ENCODE measurements at places on chromosomes 12 and 14.

DNA sequence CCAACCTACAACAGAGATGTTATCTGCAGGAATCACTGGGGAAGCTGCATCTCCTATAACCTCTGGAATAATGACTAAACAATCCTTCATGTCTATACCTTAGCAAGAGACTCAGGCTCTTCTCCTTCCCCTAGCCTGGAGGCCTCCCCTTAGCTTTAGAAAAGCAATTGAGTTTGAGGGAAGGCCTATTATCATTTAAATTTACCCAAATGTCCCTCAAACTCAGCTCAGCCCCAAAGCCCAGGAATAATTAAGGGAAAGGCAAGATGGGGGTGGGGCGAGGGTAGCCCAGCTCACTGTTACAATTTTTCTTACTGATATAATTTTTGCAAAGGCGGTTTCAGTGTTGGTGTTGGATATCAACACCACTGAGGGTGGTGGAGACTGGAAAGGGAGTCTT lies 151.4 kb upstream of the EEA1 start:
- no peak for DNase-seq

DNA sequence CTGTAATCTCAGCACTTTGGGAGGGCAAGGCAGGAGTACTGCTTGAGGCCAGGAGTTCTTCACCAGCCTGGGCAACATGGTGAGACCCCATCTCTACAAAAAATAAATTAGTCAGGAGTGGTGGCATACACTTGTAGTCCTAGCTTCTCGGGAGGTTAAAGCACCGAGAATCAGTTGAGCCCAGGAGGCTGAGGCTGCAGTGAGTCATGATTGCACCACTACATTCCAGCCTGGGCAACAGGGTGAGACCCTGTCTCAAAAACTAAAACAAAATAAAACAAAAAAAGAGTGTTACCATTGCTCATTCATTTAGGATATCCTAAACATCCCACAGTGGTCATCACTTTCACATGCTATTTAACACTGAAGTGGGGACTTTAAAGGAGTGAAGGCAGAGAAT lies 7.8 kb downstream of the NEK9 start:
- no peak for DNase-seq

- no peak for DNase-seq
Observed at GRCh38 chr14:67426161-67426560, 14.2 kb upstream of the PLEK2 start.

DNA sequence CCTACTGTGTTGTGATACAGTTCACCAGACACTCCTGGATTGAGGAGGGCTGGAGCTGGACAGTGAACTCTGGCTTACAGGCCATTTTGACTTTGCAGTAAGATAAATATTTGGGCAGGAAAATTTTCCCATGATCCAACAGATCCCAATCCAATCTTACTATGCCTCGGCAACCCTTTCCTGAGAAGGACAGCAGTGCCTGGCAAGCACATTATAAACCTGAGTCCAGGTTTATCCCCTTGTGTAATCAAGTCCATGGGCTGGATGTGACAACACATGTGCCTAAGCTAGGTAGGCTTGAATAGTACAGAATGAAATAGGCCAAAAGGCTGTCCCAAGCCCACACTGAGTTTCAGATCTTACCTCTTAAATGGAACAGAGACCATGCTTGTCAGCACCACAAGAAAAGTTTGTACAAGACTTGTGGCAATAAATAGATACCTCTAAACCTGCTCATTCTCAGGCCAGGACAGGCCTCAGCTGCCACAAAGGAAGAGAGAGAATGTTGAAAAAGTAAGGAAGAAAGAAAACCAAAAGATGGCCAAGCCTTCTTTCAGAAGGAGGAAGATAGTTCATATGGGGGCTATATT lies 34.9 kb downstream of the CREBL2 start:
- no peak for DNase-seq

GRCh38 chr12:14845350-14845750 lies 2.0 kb upstream of the ART4 start:
- DNase-seq: no peak

DNA sequence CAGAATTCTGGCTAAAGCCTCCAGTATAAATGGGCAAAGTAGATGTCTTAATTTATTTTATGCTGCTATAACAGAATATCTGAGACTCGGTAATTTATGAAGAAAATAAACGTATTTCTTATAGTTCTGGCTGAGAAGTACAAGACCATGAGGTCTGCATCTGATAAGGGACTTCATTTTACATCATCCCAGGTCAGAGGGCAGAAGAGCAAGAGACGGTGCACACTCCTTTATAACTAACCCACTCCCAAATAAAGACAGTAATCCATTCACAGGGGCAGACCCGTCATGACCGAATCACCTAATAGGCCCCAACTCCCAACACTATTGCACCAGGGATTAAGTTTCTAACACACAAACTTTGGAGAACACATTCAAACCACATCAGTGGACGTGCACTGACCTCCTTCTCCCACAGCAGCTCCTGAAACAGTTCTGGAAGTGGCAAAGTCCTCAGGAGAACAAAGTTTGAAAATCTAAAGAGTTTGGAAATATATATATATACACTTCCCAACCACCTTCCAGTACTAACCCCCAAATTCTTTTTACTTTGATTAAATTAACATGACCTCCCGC lies 116.5 kb downstream of the MED13L start:
- DNase-seq: no peak

DNA sequence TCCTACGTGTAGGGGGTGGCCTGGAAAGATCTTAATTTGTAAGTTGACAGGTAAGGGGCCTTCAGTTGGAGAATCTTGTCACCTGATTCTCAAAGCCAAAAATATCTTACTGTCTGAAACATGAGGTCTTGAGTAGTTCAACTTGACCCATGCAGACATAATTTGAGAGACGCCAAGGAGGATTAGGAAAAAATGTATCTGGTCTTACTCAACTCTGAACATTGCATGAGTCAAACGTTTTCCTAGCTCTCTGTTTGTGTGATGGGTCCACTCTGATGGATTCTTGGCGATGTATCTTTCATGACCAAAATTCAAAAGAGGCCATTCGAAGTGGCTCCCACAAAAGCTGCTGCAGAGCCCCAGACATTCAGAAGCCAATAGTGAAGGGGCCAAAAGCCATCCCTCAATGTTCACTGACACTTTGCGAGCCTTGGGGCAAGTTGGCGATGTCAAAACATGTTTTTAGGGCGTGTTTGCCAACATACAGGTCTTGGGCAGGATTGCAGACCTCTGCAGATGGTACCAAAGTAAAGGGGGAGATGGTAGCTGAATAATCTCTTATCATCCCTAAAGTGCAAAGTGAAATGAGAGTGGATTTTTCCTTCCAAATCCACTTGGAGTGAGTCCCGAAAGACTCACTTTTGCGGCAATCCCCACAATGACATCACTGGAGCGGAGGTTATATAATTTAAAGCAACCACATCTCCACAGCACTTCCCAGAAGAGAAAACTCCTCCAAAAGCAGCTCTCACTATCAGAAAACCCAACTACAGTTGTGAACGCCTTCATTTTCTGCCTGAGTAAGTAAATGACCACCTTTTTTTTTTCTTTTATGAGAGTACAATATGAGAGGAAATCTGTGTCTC lies at the start of gene BDKRB1:
Gene BDKRB1, plus strand, starts transcription at position 710 of the 866 bp plus-strand sequence. CDS start 7,473 bp downstream, outside the sequence.
- DNase-seq: no peak

GRCh38 chr12:124259154-124260066 lies 35.5 kb upstream of the RFLNA start:
- no peak for DNase-seq

- DNase-seq: no peak
Observed at GRCh38 chr14:101819251-101819990, 57.9 kb downstream of the PPP2R5C start.

- no peak for DNase-seq
Observed at GRCh38 chr12:22687361-22688076, 62.5 kb downstream of the ETNK1 start.

GRCh38 chr12:109930028-109930800 lies 30.1 kb downstream of the TCHP start:
- no peak for DNase-seq

- no peak for DNase-seq
Observed at GRCh38 chr12:131836193-131836592, 8.0 kb downstream of the MMP17 start.

DNA sequence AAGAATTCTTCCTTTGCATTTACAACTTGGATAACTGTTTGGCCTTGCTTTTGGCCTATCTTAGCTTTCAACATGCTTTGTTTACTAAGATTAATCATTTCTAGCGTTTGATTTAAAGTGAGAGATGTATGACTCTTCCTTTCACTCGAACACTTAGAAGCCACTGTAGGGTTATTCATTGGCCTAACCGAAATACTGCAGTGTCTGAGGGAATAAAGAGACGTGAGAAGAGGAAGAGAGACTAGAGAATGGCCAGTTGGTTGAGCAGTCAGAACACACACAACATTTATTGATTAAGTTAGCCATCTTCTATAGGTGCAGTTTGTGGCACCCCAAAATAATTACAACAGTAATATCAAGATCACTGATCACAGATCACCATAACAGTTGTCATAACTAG lies 62.3 kb upstream of the CCDC175 start:
- DNase-seq: no peak

DNA sequence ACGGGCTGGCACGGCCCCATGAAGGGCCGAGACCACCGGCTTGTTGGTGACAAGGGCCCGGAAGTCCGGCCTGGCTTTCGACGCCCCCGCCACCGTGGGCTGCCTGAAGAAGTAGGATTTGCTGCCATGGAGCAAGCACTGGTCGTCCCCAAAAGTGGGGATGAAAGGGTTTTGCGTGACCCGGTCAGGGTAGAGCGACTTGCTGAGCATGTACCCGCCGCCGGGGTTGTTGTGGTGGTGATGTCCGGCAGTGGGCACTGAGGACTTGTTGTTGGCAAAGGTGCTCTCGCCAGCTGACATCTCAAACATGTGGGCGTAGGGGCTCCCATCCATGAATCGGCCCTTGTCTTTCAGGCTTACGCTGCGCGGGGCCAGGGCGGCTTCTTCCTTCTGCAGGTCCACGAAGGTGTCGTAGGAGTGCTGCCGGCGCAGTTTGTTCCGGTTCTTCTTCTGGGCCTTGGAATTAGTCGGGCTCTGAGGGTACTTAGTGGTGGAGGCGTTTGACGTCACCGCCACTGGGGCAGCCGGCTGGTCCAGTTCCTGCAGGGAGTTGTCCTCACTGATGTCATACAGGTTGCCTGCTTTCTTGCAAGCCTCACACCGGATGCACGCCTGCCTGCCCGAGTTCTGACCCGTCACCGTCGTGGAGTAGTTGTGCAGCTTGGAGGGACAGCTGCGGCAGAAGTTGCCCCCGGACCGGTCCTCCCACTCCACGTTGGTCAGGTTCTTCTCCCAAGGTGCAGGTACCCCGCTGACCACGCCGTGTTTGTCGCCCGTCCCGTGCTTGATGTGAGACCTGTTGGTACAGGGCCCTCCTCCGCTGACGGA lies 366.6 kb downstream of the EMP1 start:
- no peak for DNase-seq

- no peak for DNase-seq
Observed at GRCh38 chr12:59088673-59089072, 168.4 kb upstream of the LRIG3 start.

GRCh38 chr14:53011053-53011462 lies 60.2 kb upstream of the FERMT2 start:
- DNase-seq: no peak

GRCh38 chr12:75754698-75755097 lies 243.3 kb upstream of the KRR1 start:
- DNase-seq: no peak

GRCh38 chr14:104284107-104284592 lies 145.8 kb downstream of the KIF26A start:
- no peak for DNase-seq

DNA sequence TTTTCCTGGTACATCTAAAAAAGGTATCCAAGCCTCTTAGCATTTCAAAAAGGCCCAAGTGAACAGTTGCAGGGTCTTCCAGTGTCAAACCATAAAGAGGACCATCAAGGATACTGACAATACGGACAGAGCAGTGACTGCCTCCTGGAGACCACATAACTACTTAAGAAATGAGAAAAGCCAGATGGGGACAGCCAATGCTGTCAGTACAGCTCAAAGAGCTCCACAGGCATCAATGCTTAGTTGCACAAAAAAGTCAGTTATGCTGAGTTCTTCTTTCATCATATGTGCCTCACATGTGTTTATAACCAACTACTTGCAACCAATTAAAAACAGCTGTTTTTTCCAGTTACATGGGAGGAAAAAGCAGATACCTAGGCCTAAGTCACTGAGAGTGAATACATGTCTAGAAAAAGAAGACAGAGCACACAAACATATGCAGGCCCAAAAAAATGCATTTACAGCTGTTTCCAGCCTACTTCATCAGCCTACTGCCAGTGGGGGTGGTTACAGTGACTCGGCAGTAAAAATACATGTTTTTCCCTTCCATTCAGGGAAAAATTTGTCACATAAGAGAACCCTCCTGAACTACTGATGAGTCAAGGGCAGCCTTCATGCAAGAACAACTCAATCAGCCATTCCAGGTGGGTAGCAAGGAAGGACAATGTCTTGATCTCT lies 84.0 kb downstream of the DCAF5 start:
- DNase-seq: no peak

GRCh38 chr12:9636851-9637206 lies 29.1 kb upstream of the KLRB1 start:
- no peak for DNase-seq

- no peak for DNase-seq
Observed at GRCh38 chr14:96162265-96162664, 42.4 kb upstream of the BDKRB2 start.

DNA sequence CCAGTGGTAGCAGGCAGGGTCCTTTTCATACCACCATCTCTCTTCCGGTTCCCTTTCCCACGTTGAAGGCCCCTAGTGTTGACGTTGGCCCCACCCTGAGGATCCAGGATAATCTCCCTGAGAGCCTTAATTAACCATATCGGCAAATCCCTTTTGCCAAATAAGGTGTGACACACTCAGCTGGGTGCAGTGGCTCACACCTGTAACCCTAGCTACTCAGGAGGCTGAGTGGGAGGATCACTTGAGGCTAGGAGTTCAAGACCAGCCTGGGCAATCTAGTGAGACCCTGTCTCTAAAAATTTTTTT lies 2.8 kb upstream of the TMEM119 start:
- DNase-seq: no peak

DNA sequence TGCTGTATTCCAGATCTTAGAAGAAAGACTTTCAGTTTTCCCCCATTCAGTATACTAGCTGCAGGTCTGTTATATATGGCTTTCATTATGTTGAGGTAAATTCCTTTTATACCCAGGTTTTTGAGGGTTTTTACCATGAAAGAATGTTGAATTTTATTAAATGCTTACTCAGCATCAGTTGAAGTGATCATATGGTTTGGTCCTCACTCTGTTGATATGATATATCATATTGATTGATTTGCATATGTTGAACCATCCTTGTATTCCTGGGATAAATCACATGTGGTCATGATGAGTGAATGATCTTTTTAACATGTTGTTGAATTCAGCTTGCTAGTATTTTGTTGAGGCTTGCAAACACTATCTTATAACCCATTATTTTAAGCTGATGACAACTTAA lies 96.7 kb downstream of the TRMT5 start:
- DNase-seq: no peak

GRCh38 chr14:23185063-23185462 lies 1.6 kb upstream of the SLC7A8 start:
- no peak for DNase-seq

- DNase-seq: no peak
Observed at GRCh38 chr12:132222096-132222807, 78.0 kb downstream of the NOC4L start.

- DNase-seq: no peak
Observed at GRCh38 chr12:23049180-23049579, 424.2 kb downstream of the ETNK1 start.

- no peak for DNase-seq
Observed at GRCh38 chr14:93893661-93894261, 33.4 kb upstream of the FAM181A start.

GRCh38 chr14:91358654-91359220 lies 58.9 kb downstream of the CCDC88C start:
- no peak for DNase-seq
